ENCODE measurements at places on chromosomes 5 and 9. TPM values are rescaled to one million over a fixed set of nuclear protein-coding genes. Genes with fewer than 3 reads are reported as not detected.

Gene ACER2
- 3.9 TPM for total RNA-seq

Gene IL3
- not detected for total RNA-seq

Gene PAPPA
- not detected for total RNA-seq

Gene MAP1B
- not detected for total RNA-seq

Gene CNTNAP3B
- total RNA-seq: not detected

Gene PHF24
- total RNA-seq: not detected

Gene FAM221B
- not detected for total RNA-seq

Data from activated naive CD8-positive, alpha-beta T cell treated with anti-CD3 and anti-CD28 coated beads, Interleukin-2, amount 10 ng/mL, durations not matched to agents 7 days and 5 days (primary cell).